ENCODE measurements at places on chromosomes 13 and 19.

- DNase-seq: no peak
Observed at GRCh38 chr19:31146015-31146414, 203.2 kb downstream of the TSHZ3 start.

DNA sequence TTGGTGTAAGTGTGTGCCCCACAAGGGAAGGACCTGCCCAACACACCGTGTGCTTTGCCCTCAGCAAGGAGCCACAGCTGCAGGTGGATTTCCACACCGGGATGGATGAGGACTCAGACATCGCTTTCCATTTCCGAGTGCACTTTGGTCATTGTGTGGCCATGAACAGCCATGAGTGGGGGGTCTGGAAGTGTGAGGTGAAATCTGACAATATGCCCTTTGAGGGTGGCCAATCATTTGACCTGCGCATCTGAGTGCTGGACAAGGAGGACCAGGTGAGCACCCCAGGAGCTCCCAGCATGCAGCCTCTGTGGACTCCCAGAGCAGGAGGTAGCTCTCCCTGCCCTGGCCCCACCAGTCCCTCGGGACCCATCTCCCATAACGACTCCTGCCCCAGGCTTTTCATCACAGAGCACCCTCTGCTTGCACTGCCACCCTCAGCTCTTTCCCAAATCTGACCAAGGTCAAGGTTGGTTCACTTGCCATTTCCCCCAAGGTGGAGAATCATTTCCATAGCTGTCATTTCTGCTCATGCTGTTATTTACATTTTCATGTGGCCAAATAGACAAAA lies 13.2 kb upstream of the EID2 start:
- DNase-seq: no peak

DNA sequence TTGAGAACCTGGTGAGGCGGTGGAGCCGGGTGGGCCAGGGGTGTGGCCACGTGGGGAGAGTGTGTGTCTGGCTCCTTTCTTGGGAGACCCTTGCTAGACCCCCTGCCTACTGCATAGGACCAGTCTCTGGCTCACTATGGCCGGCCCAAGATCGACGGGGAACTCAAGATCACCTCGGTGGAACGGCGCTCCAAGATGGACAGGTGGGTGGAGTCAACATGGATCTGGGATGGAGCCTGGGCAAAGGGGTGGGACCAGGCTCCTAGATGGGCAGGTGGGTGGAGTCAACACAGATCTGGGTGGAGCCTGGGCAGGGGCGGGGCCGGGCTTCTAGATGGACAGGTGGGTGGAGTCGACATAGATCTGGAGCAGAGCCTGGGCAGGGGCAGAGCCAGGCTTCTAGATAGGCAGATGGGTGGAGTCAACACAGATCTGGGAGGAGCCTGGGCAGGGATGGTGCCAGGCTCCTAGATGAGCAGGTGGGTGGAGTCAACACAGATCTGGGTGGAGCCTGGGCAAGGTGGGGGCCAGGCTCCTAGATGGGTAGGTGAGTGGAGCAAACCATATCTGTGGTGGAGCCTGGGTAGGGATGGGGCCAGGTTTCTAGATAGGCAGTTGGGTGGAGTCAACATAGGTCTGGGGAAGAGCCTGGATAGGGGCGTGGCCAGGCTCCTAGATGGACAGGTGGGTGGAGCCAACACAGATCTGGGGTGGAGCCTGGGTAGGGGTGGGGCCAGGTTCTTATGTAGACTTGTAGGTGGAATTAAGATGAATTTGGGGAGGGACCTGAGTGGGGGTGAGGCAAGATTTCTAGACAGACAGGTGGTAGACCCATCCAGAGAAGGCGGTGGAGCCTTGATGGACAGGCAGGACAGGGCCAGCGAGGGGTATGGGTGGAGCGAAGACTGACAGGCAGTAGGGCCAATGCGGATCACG lies 56.5 kb downstream of the VAV1 start:
- peak; percentile 55 for DNase-seq

GRCh38 chr13:72384879-72385278 lies 342.6 kb downstream of the MZT1 start:
- DNase-seq: no peak

- peak; percentile 47 for DNase-seq
Observed at GRCh38 chr19:48469289-48469881, at the start of gene CYTH2. Gene CYTH2 (plus strand): TSS chr19:48469369. CDS start chr19:48469508, 139 bp downstream.

DNA sequence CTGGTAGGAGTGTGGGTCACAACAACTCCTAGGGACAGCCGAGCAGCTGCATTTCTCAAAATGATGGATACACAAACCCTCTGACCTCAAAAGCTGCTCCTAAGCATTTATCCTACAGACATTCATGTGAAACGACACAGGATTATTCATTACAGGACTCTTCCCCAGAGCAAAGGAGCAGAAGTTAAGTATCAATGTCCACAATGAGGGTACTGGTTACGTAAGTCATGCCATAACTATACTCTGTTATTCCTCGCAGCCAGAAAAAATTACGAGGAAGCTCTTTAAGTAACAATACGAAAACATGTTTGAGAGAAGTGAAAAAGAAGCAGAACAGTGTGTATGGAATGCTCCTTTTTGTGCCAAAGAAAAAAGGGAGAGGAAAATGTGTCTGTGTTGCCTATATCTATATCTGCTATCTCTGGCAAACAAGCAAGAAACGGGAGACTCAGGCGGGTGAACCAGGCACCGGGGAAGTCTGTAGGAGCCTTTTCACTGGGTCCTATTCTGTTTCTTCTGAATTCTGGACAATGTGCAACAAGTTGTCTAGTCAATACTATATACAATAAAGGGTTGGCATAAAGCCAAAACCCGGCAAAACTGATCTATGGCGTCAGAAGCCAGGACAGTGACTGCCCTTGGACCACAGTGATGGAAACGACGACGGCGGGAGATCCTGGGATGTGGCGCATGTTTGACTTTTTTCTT lies 1.3 kb downstream of the ISOC2 start:
- DNase-seq: no peak

- DNase-seq: no peak
Observed at GRCh38 chr13:85527316-85527715, 271.9 kb downstream of the SLITRK6 start.
